ENCODE measurements at places on chromosomes 16 and 17. TPM values are rescaled to one million over a fixed set of nuclear protein-coding genes. Genes with fewer than 3 reads are reported as not detected.

Gene WNK4
- not detected for total RNA-seq

GRCh38 chr17:43171586-43172487 is 823 bp downstream of the NBR1 start:
- DNase-seq = no peak

DNA sequence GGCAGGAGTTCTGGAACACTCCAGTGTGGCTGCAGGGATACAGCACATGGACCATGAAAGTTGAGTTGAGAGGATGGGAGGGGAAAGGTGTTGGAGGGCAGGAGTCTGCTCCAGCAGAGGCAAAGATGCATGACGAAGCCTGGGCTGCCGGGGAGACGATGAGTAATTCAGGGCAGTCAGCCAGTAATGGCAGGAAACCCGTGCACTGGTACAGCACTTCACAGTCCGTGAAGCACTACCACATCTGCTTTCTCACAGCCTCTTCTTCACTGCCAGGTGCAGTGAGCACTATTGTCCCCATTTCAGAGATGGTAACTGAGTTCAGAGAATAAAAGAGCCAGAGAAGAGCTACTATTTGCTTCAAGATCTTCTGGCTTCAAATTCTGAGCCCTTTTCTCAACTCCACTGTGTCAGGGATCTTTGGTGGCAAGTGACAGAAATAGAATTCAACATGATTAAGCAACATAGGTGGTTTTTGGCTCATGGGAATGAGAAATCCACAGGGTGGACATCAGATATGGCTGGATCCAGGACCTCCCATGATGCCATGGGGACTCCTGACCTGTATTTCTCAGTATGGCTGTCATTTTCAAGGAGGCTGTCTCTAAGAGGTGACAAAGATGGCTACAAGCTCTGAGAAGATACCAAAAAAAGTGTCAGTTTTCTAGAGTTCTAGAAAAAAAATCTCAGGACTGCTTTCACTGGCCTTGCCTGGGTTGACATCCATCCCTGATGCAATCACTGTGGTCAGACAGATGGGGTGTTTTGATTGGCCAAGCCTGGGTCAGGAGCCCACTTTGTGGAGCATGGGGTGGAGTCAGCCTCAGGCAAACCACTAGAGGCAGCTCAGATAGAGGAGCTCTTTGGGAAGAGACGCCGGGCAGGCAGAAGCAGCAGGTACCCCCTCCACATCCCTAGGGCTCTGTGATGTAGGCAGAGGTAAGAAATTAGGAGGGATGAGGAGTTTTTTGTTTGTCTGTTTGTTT is 24.7 kb downstream of the IL21R start:
- peak; percentile 18 for DNase-seq

- no peak for DNase-seq
Observed at GRCh38 chr17:46197530-46197929, 4.3 kb upstream of the KANSL1 start.

Measured in heart left ventricle (tissue), 16 donors.